Activated T-cell treated with anti-CD3 and anti-CD28 coated beads for 4 hours (primary cell): ENCODE measurements at places on chromosomes 7 and 10.

DNA sequence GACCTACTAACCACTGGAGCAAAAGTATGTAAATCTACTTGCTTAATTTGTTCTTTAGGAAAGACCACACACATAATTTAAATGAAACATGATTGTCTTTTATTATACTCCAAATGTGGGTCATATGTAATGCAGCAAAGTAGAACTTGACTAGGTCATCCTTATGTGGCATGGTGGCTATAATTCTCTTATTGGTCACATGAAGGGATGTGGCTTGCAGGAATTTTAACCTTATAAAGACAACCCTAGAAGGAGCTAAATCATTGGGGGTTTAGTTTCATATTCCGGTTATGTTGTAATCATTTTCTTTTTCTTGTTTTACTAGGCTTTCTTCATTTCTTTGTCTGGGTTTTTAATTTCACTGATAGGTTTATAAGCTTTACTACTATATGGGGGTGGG is 93.9 kb downstream of the SEPTIN7 start:
- no peak for DNase-seq

GRCh38 chr7:3164380-3164792 is 120.7 kb upstream of the CARD11 start:
- DNase-seq = no peak

DNA sequence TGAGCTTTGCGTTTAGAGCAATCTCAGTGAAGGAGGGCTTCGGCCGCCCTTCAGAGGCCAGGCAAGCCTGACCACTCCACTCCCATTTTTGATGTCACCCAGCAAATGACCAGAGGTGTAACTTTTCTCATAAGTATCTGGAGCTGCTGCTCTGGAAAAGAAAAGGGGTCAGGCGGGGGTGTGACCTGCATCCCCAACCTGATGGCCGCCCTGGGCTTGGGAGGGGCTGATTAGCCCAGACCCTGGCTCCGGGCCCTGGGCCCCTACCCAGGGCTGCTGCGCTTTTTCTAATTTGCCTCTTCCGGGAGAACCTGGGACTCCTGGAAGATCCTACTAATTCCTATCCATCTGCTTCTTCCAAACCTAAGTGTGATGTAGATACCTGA is 9.6 kb upstream of the EBF3 start:
- DNase-seq = no peak

DNA sequence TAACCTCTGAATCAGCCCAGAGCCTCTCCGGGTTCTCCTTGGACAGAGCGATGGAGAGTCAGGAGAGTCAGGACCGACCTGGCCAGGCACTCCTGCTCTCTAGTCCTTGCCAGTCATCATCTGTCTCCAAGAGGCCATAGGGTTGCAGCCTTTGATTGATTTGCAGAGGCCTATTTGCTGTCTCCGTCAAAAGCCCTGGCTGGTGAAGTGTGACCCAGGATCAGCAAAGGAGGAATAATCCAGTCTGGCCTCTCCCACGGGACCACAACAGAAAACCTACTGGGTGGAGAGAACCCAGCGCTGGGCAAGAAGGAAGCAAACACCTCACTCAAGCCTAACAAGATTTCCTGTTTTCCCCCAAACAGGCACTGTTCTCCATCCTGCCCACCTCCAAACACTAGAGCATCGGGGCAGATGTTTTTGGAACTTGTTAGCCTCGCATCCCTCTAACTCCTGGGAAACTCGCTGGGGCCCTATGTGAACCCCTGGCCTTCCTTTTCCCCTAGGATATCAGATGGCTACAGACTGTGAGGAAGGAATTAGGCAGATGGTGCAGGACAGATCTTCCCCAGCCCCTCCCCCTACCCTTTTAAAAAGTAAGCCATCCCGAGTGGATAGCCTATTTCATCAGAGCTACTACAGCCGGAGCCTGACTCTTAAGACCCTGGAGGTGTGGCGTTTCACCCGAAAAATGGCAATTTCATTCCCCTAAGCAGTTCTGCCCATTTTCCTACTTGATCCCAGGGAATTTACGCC is 54.3 kb downstream of the PODXL start:
- no peak for DNase-seq

DNA sequence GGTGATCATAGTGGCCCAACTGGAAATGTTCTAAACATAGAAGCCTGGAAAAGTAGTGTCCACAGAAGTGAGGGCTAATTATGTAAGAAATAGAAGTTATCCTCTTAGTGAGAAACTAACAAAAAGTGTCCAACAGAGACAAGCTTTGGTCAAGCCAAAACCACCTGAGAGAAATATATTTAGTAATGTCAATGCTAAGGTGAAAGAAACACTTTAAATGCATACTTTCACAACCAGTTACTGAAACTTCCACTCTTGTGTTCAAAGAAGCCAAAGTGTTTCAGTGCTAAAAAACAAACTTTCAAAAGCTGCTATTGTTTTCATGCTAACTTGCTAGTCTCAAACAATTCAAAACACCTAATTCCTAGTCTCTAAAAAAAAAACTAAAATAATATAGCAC is 18.1 kb downstream of the RAB11FIP2 start:
- DNase-seq = no peak

GRCh38 chr7:360454-361100 is 70.6 kb downstream of the FOXL3 start:
- no peak for DNase-seq

DNA sequence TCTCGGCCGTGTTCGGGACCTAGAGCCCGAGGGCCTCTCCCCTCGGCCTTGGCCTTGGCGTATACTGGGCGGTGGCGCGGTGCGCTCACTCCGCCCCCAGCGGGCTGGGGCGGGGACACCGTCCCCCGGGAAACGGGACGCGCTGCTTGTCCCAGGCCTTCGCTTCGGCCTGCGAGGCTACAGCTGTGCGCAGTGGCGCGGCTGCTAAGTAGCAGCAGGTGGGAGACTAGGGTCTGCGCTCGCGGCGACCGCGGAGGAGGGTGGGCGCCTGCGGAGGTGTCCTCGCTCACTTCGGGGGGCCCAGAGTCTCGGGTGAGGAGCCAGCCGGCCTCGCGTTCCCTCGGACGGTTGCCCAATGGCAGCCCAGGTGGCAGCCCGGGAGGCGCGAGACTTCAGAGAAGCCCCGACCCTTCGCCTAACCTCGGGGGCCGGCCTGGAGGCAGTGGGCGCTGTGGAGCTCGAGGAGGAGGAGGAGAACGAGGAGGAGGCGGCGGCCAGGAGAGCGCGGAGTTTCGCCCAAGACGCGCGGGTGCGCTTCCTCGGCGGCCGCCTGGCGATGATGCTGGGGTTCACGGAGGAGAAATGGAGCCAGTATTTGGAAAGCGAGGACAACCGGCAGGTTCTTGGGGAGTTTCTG is at the start of gene DNAH11:
Gene DNAH11, plus strand, starts transcription at position 149 of the 637 bp plus-strand sequence. Its CDS starts 207 bp downstream, at position 356.
- DNase-seq = no peak

- DNase-seq = no peak
These were observed 315.7 kb downstream of the EXOC4 start for GRCh38 chr7:133568544-133568943.

DNA sequence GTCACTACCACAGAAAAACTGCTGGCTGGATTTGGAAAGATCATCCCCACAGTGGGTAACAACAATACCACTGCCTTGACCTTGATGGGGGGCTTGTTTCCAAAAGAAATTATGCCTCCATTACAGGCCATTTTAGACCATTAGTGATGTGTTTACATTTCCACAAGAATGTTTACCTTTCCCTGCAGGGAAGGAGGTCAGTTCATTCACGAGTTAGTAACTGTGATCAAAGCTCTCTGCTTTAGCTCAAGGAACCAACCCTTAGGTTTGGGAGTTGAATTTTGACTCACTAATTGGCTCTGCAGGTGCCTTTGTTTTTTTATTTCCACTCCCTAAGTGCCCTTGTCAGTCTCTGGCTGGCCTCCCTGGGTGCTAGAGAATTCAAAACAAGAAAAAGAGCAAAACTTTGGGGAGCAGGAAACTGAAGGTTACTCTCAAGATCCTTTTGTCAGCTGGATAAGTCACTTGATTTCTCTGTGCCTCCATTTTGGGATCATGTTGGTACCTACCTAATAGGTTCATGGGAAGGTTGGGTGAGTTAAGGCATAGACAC is 41.1 kb upstream of the NUPR2 start:
- no peak for DNase-seq

DNA sequence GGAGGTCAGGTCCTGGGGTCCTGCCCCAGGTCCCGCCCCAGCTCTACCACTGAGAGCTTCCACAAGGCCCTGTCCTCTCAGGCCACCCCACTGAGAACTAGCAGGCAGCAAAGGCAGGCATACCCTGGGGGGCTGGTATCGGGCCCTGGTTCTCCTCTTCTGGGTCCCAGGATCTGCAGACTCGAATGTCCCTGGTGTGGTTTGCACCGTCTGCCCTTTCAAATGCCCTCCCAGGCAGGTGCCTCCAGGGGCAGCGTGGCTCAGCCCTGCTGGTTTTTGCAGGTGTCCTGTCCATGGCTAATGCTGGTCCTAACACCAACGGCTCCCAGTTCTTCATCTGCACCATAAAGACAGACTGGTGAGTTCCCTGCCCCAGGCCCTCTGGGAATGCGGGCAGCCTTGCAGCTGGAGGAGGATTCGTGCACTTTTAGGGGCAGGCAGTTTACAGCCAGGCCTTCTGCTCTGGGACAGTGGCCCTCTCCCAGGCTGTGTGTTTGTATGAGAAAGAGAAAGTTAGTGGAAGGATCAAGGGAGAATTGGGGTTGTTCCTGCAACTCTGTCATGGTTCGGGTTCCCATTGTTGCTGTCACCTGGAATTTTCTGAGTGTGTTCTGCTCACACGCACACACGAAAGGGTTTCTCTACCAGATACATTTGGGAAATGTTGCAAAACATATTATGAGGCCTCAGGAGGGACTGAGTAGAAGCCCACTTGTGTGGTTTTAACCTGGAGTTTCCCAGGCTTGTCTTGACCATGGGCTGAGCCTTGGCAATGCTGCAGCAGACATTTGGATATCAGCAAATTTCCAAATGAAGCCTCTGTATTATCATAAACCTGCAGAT is 5.0 kb downstream of the PPIF start:
- no peak for DNase-seq

DNA sequence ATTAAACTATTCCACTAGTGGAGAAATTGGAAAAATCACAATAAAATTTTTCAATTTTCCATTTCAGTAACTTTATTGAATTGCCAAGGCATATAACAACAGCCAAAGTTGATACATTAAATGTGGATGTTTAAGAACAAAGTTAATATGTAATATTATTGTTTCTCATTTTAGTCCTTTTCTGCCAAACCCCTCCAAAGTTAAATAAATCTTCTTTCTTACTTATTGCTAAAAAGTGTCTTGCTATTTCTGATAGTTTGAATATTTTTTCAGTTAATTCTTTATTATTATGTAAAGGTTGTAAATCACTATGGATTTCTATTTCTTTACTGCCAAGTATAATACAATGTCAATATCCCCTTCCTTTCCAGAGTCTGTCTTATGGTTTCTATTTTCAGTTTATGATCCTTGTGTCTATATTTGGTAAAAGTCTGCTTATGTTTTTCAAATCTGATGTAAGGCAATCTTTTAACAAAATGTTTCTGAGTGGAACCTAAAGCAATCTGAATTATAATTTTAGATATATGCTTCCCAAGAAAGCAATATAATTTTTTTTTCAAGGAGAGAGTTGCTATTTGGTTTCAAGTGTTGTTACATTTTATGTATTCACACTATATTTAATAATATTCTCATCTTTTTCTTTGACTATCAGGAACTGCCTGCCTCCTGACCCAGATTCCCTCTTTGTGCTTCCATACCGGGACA is 80.3 kb upstream of the RHOBTB1 start:
- no peak for DNase-seq
